ENCODE measurements at places on chromosomes 2 and 18.

DNA sequence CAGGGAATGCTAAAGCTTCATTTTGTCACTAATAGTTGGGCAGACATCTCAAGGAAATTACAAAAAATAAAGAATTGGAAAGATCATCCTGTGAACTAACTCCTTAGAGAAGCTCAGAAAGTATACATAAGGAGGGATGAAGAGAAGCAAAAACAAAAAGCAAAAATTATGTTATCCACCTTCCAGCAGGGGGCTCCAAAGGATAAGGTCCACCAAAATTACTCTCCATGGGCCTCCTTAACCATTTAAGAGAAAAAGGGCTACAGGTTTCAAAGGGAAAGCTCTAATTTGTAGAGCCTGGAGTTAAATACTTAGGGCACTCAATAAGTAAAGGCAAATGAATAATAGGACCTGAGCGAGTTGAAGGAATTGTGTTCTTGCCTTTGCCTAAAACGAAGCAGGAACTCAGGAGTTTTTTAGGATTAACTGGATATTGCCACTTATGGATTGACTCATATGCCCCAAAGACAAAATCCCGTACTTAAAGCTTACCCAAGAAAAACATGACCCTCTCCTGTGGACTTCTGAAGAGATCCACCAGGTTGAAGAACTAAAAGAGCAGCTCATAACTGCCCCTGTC is 1167.9 kb downstream of the DSC3 start:
- DNase-seq: no peak

GRCh38 chr2:18993756-18994338 is 364.6 kb downstream of the OSR1 start:
- DNase-seq: no peak

DNA sequence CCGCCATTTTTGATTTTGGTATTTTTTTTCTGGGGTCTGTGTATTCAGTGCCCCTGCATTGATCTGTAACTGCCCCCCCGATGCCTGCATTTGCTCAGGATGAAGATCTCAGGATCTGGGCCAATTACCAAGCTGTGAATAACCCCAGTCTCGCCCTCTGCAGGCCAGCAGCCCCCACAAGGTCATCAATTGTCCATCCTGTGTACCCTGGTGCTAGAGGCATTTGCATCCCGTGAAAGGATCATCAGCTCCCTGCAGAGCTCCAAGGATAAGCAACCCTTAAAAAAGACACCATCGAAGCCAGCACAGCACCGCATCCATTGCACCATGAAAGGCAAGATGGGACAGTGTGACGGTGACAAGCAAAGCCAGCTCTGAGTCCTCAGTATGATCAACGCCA is 154.1 kb upstream of the KLHL29 start:
- DNase-seq: no peak

DNA sequence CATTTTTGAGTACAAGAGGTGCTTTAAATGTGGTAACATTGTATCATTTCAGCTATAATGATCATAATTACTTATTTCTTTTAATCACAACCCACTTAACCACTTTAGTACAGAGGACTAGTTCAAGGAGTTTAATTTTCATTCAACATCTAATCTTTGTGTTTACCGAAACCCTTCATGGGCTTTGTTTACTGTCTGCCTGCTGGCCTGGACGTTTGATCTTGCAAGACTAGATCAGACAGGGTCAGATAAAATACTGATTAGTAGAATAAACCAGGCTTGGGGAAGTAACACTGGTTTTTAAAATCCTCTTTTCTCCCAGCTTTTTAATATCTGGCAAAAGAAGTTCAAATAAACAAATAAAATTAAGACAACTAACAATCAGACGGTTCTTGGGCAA is 93.6 kb downstream of the SATB2 start:
- DNase-seq: no peak

- DNase-seq: no peak
These were observed 339.2 kb upstream of the NRP2 start for GRCh38 chr2:205343103-205343502.

- no peak for DNase-seq
These were observed 93.2 kb downstream of the MYOM1 start for GRCh38 chr18:3126457-3127097.

GRCh38 chr2:239329284-239329971 is 71.4 kb downstream of the HDAC4 start:
- no peak for DNase-seq

DNA sequence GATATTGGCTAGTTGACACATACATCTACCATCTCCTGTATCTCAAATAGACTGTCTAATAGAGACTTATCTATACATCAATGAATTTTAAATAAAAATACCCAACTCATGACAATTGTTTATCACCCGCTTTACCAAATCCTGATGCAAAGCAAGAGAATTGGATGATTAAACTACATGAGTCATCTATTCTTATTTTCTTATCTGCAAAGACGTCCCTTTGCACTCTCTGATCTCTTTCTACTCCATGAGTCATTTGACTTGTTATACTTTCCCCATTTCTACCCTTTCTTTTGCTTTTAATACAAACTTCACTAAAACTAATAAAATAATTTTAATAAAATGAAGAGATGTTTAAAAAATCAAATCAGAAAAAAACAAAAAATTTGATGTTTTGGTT is 261.7 kb upstream of the MAP2 start:
- DNase-seq: no peak

DNA sequence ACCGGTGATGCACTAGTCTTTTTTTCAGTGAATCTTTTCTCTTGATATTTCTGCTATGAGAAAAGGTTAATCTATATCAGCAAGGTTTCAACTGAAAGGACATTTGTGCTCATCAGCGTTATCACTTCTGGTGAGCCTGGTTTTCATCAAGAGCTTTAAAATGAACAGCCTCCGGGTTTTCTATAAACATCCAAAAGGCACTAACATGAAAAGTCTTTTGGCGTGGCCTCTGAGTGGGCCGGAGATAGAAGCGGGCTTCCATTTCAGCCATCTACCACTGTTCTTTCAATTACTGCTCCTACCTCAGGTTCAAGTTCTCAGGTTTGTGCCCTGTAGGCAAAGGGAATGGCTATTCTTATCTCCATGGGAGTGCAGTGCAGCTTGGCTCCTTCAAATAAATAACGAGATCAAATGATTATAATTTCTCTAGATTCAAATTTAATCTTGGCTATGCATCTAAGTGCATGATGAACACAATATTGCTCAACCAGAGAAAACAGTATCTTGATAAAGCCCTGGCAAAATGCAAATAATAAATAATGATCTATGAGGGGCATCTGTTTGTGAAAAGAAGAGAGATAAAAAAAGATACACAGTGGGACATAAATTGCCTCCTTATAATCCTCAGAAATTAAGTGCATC is 314.8 kb downstream of the CDH2 start:
- DNase-seq: no peak

DNA sequence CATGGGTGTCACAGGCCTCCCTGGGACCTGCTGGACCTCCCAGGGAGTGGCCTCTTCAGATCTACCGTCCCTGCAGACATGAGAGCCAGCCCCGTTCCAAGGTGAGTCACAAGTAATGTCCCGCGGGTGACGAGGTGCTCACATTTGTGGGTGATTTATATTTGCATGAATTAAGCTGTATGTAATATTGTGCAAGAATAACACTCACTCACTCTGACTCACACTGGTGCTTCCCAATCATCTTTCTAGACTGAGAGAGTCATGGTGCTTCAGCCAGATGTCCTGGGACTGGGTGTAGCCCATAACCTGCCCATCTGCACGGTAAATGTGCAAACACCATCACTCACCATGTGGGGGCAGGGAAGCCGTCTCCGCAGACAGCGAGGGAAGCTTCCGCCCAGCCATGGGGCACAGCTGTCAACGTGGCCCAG is 347.5 kb upstream of the SALL3 start:
- DNase-seq: no peak

DNA sequence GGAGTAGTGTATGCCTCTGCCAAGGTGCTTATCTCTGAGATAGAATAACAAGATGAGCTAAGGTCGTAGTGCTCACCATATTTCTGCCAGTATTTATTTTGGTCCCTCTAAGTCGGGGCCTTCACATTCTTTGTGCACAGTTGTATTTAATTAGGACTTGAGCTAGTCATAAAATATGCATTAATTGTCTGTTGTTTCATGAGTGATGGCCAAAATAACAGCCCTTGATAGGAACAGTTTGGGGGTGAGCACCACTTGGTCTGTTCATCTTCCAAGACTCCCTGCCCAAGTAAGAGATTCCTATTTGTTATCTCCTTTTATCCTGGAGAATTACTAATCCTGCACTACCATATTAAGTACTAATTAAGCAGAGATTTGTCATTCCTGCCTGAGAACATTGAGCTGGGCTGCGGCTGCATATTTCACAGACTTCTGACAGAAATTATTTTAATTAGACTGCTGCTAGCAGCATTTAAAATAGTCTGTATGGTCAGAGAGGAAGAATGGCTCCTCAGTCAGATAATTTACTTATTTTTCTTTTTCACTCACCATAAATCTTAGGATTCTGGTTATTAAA is 435.1 kb downstream of the MTX2 start:
- DNase-seq: no peak

- DNase-seq: no peak
These were observed 58.2 kb downstream of the RPRM start for GRCh38 chr2:153420394-153420793.

DNA sequence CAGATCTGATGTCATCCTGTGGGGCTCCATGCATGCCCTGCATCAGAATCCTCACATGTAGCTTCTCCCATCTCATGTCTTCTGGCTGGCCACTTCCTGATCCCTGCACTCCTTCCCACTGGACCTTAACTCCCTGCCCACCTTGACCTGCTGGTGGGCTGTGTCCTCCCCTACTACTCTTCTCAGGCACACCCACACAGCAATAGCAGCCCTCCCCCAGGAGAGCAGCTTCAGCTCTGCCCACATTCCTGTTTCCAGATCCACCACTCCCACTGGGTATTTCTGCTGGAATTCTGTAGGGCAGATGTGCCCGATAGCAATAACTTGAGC is 137.0 kb upstream of the HS6ST1 start:
- no peak for DNase-seq

GRCh38 chr2:508121-508520 is 169.1 kb downstream of the TMEM18 start:
- DNase-seq: no peak

DNA sequence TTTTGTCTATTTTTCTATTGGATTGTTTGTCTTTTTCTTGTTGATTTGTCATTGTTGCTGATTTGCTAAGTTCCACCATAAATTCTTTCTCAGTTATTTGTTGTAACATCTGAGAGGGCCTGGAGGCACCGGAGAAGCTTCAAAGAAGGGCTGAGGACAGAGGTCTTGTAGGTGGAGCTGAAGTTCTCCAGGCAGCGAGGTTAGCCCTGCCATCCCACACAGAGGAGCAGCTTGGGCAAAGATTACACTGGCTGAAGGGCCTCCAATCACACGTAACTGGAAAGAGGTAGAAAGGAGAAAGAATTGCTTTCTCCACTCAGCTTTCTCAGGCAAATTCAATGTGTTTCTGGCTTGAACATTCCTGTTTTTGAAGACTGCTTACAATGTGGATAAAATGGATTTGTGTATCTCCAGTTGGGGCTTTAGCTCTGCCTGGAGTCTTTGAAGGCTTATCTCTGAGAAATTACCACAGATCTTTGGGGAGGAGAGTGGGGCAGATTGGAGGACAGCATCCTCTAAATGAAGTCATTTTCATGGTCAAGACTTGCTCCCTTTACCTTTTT is 21.1 kb upstream of the EMILIN2 start:
- no peak for DNase-seq

DNA sequence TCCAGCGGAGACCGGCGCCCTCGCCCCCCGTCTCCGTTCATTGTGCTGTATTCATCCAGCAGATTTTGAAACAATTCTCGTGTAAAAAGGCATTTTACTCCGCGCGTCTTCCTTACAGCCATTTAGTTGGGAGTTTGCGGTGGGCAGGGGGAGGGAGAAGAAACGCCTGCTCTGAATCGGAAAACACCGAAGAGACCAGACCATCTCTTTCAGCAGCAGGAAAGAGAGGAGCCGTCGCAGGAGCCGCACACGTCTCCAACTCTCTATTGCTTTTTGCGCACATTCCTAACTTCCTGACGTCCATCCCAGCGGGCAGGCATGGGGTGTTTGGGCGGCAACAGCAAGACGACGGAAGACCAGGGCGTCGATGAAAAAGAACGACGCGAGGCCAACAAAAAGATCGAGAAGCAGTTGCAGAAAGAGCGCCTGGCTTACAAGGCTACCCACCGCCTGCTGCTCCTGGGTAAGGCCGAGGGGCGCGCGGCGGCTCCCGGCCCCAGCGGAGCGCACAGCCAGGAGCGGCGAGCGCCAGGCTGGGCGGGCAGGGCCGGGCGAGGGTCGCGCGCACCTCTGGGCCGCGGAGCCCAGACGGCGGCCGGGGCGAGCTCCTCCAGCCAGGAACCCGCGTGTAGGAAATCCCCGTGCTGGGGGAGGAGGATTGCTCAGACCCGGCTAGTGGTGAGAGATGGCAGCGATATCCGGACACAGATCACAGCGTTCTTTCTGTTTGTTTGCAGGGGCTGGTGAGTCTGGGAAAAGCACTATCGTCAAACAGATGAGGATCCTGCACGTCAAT is 63.2 kb downstream of the GNAL start:
- no peak for DNase-seq

DNA sequence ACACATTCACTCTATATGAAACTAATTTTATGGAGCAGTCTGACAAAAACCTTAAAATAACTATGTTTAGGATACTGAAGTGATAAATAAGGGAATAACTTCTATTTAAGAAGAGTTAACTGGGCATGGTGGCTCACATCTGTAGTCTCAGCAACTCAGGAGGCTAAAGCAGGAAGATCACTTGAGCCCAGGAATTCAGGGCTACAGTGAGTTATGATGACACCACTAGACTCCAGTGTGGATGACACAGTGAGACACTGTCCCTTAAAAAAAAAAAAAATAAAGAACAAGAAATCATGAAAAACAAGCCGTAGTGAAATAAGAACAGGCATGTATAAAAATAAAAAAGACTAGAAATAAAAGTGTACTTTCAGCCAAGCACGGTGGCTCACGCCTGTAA is 82.0 kb downstream of the THADA start:
- no peak for DNase-seq

DNA sequence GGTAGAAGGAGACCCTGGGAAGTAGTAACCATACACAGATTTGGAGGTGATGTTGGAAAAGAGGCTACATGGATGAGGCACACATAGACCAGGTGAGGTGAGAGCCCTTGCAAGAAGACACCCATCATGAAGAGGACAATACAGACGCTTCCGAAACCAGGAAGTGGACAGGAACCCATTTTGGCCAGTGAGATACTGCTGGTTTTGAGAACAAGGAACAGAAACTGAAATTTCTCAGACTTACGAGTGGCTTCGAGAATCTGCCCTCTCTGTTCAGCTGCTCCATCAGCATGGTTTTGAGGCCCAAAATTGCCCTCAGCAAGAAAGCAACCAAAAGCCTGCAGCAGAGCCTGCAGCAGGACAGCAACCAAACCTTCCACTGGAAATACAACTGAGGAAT is 479.1 kb upstream of the NRXN1 start:
- DNase-seq: no peak

DNA sequence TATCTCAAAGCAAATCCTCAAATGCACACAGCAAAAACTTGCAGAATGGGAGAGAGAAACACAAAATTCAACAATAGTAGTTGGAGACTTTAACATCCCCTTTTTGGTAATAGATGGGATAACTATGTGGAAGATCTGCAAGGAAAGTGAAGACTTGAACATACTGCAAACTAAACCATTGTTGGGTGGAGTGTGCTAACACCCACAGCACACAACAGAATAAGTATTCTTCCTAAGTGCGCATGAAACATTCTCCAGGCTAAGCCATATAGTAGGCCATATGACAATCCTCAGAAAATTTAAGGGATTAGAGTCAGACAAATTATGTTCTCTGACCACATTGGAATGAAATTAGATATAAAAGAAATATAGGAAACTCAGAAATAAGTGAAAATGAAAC is 230.6 kb downstream of the FBXO15 start:
- DNase-seq: no peak

- no peak for DNase-seq
These were observed 174.5 kb downstream of the TCF4 start for GRCh38 chr18:55413474-55413873.
